Inflammatory macrophage (primary cell): ENCODE measurements at places on chromosomes 1 and 21.

- DNase-seq, result no peak
These were observed at the start of gene ADAMTS1 for GRCh38 chr21:26845066-26845758. TSS of gene ADAMTS1 (minus strand) at chr21:26845409. CDS start at chr21:26844954, 455 bp downstream.

DNA sequence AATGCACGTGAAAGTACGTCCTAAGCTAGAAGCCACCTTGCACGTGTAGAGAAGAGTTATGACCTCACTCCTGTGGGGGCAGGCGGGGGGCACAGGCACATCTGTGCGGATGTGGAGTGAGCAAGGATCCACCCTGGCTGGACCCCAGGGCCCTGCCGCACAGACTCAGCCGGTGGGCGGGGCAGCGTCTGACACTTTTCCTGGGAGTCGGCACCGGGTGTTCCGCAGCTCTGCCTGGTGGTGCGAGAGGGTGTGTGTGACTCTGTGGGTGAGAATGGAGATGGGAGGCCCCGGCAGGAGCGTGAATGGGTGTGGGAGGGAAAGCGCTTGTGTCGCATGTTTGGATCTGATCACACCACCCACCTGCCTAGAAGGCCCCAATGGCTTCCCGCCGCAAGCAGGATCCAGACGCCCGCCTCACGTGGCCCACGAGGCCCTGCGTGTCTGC is 29.5 kb downstream of the RAP1GAP start:
- DNase-seq, result no peak

DNA sequence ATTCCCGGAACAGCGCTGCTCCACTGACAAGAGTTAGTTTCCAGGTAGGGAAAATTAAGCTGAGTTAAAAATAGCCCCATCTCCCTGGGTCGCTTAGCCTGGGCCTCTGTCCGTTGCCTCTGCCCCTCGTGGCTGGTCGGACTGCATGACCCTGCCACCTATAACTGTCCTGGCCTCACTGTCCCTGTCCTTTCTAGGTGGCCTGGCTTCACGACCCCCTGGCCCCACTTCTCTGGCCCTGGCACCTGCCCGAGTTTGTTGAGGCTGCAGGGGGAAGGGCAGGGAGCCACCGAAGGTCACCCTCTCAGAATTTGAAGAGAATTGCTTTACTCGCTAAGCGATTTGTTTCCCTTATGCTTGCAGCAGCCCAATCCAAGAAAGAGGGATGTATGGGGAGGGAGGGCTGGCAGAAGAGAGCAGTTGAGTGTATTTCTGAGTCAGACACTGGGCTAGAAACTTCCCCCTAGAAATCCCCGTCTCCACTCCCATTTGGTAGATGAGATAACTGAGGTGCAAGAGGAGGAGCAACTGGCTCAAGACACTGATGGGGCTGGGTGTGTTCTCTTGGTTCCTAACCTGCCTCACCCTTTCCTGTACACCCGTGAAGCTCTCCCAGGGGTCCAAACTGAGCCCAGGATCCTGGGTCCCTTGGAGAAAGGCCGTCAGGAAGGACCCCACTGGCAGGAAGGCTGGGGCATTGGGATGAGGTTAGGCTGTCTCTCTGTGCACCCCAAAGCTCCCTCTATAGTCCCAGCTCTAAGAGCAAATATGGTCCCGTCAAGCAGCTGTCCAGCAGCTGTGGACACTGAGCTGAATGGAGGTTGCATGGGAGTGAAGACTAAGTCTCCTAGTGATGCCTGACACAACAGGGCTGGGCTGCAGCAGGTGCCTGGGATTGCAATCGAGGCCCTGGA is 2.9 kb upstream of the EDN2 start:
- DNase-seq, result no peak

GRCh38 chr1:221845650-221846371 is 103.9 kb upstream of the DUSP10 start:
- DNase-seq, result no peak

DNA sequence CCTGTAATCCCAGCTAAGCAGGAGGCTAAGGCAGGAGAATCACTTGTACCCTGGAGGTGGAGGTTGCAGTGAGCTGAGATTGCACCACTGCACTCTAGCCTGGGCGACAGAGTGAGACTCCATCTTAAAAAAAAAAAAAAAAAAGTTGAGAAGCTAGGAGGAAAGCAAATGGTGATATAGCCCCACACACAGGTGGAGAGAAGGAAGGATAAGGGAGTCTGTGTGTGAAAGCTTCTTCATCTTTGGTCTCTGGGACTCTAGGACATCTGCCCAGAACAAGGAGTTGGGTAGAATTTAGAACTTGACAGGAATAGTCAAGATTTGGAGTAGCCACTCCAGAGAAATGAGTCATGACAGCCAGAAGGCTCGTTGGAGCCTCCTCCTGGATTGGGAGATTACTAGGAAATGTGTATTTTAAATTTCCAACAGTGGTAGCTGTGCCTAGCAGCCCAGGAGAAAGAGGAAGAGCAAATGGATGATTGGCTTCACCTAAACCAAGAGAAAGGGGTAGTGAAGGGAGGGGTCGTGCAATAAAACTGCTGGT is 19.9 kb downstream of the NPL start:
- no peak for DNase-seq

DNA sequence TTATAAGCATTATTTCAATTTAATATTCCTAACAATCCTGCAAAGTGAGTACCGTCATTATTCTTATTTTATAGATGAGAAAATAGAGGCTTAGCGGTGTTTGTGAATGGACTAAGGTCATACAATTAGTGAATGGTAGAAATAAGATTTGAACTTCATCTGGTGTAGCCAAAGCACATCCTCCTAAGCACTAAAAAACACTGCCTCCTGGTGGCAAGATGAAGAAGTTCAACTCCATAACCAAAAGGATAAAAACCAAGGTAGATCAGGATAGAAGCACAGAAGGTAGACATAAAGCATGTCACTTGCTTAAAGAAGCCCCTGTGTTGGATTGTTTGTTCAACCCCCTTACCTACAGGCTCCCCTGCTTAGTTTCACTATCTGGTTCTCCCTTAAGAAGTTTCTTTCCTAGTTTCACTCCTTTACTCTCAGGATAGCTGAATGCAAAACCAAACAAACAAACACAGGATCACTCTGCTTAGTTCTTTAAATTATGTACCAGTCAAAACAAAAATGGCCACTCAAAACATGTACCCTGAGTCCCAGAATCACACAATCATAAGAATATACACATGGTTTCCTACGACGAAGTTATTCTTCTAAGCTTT is 12.7 kb upstream of the AIM2 start:
- peak; percentile 46 for DNase-seq

- DNase-seq, result no peak
These were observed 86.0 kb downstream of the CCDC185 start for GRCh38 chr1:223479261-223479660.

DNA sequence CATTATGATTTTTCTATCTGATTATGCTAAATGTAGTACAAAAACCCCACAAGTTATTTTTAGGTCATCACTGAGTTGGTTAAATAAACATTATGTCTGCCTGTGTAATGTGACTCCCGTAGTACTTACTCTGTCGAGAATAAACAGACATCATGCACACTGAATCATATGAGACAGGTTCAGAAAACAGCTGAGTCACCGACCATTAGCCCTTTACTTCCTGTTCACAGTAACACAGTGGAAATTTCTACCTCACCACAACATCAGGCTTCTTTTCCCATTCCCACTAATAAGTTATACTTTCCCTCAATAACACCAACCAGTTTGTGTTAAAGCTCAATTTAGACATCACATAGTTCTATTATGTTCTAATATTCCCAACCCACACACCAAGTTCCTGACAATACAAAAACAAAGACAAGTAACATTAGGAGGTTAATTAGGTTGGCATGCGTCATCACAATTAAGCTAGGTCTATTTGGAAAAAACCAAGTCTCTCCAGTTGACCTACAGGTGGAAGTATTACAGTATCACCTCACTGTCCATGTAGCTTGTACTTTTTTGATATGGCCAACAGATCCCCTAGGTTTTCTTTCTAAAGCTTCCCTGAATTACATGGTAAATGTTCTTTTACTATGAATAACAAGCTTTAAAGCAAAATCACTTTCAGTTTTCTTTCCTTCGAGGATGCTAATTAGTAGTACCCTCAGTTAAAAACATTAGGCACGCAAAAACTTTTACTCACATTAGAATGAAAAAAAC is 154.2 kb downstream of the EIF4G3 start:
- peak; percentile 86 for DNase-seq

DNA sequence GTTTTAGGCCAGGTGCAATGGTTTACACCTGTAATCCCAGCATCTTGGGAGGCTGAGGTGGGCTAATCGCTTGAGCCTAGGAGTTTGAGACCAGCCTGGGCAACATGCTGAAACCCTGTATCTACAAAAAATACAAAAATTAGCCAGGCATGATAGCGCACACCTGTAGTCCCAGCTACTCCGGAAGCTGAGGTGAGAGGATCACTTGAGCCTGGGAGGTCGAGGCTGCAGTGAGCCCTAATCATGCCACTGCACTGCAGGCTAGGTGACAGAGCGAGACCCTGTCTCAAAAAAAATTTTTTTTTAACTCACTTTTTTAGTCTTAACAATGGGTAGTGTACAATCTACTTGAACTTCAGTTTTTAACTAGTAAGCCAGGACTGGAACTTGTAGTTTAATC is 137.5 kb downstream of the HS2ST1 start:
- no peak for DNase-seq

DNA sequence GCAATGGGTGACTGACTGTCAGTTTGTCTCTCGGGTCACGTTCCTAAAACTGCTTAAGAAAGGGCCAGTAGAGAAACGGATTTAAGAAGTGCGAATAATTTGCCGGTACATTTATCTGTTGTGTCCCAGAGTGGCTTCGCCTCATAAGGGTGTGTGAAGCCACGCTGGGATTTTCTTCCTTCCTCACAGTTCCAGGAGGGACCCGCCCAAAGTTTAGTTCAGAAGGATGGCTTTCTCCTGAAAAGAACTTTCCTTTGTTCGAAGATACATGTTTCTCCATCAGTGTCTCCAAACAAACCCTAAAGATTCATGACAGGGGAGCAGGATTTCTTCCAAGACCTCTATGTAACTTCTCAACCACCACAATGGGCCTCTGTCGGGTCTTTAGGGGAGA is 49.8 kb downstream of the ADAMTS1 start:
- DNase-seq, result no peak

- no peak for DNase-seq
These were observed 876 bp downstream of the DENND2C start for GRCh38 chr1:114668784-114669561.

DNA sequence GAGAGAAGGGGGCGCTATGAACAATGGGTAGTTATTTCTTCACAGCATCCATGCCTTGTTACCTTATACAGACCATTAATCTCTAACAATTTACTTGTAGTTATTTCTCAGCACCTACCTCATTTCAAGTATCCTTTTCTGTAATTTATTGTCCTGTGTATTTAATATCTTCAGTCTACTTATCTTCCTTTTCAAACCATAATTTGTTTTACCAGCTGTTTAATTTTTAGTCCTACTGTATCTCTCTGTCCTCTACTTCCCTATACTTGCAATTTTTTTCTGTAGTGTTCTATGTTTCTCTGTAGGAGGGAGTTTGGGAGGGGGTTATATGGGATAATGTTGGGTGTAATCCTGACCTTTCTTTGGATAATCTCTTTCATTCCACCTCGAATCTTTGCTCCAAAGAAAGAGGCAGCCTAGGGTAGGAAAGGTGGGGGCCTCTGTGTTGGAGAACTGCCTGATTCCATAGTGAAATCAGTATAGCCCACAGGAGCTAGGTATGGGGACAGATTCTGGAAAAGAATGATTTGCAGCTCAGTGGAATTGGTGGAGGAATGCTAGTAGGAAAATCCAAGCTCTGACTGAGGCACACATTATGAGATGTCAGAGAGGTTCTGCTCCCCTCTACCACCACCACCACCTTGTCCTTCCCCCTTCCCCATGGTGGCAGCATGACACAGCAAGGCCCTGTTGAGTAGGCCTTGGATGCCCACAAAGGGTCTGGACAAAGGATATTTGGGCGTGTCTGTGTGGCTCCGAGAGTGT is 642 bp downstream of the MLLT11 start:
- no peak for DNase-seq

GRCh38 chr1:204829133-204829825 is 41.4 kb upstream of the NFASC start:
- no peak for DNase-seq

DNA sequence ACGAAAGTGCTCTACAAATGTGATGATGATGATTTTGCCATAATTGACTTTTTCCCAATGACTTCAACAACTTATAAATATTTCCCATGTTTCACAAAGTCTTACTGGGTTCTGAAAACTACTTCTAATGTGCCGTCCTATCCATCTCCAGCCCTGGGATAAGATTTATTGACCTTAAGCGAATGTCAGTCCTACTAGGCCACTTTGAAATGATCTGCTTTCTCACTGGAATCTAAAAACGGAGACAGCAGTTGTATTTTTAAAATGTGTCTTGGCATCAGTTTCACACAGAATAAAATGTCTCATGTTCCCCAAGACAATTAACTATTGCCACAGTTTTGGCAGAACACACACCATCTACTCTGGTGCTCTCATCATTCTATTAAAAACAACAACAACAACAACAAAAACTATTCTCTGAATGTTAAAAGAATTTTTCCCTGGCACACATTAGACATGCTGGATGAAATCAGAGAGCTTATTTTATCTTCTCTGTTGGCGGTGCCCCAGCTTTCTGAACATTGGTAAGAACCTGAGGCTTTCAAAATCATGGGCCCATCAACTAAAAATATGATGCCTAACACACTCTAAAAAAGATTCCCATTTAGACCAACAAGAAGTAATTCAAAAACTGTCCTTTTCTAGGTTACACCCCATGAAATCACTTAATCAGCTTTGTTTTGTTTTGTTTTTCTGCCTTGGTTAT is 23.1 kb upstream of the DNASE2B start:
- no peak for DNase-seq

- no peak for DNase-seq
These were observed 12.3 kb upstream of the SLC25A34 start for GRCh38 chr1:15723631-15724246.

DNA sequence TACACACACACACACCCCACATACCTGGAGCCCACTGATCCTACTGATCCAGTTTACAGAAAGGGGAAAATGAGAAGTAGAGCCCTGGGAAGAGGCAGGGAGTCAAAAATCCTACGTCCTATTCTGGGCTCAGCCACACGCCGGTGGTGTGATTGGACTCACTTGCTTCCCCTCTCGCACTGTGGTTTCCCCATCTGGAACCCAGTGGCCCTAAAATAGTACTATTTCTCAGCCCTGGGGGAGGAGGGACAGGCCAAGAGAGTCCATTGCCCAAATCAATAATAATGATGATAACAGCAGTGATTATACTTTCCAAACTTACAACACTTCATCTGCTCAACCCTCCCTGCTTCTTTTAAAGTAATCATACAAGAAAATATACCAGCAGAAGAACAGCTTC is 2.9 kb upstream of the PIGR start:
- peak; percentile 80 for DNase-seq

- DNase-seq, result peak; percentile 17
These were observed 1.0 kb downstream of the LYST start for GRCh38 chr1:235865565-235866204.

GRCh38 chr1:110119843-110120242 is 7.6 kb downstream of the UBL4B start:
- no peak for DNase-seq
